Right renal pelvis (tissue), 4 donors: ENCODE measurements at places on chromosomes 13 and 19. TPM values are rescaled to one million over a fixed set of nuclear protein-coding genes. Genes with fewer than 3 reads are reported as not detected.

The PSG4 gene
- not detected for polyA plus RNA-seq

The BCAM gene
- polyA plus RNA-seq = 754 TPM

The RNF113B gene
- not detected for polyA plus RNA-seq

The PCSK4 gene
- 3.4 TPM for polyA plus RNA-seq

The CD70 gene
- not detected for polyA plus RNA-seq

The ZNF415 gene
- 23.6 TPM for polyA plus RNA-seq

The CD177 gene
- polyA plus RNA-seq = 0.39 TPM

The TEX26 gene
- 3.2 TPM for polyA plus RNA-seq

The TMEM150B gene
- polyA plus RNA-seq = 1.5 TPM

The GPR183 gene
- 3.3 TPM for polyA plus RNA-seq

The POSTN gene
- polyA plus RNA-seq = 310 TPM

The ZNF836 gene
- 17.0 TPM for polyA plus RNA-seq

The MIA gene
- 0.48 TPM for polyA plus RNA-seq

The COMMD6 gene
- 238 TPM for polyA plus RNA-seq

The KIR2DL1 gene
- not detected for polyA plus RNA-seq

The AMER2 gene
- 0.36 TPM for polyA plus RNA-seq

The ZNF534 gene
- 0.75 TPM for polyA plus RNA-seq

The LILRB5 gene
- polyA plus RNA-seq = 2.6 TPM

The CGB5 gene
- 0.13 TPM for polyA plus RNA-seq

The ZNF208 gene
- 7.8 TPM for polyA plus RNA-seq

The RPL13A gene
- polyA plus RNA-seq = 2,551 TPM

The RDH8 gene
- polyA plus RNA-seq = not detected

The C1QTNF9B gene
- polyA plus RNA-seq = 0.60 TPM

The MBD3L3 gene
- polyA plus RNA-seq = not detected
